ENCODE measurements at places on chromosomes 5 and 9.

DNA sequence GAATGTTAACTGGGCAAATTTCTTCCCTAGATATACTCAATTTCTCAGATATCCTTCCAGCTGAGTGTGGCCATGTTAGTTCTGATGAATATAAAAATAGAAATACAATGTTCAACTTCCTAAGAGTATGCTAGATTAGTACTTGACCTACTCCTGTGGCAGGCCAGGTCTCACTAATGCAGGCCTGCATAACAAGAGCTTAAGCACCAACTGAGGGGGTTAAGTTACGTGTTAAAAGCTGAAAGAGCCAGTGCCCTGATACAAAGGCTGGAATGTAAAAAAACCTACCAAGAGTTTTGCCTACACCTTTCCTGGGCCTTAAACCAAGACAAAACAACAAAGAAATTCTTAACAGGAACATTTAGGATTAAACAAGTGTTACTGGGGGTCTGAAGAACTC is 102.8 kb downstream of the MRPS30 start:
- no peak for DNase-seq

DNA sequence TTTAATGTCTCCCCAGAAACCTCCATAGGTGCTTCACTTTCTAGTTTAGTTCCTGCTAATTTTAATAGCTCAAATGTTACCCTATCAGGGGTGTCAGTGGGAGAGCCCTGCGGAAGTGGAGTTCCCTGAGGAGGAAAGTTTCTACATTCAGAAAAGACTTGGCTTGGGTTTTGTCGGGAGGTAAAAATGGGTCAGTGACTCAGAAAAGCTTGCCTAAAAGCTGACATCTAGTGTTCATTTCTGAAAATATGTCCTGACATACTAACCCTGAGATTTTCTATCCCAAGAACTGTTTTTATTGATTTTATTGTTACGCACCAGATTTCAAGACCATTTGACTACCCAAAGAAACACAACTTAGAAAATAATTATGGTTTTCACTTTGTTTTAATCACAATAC is 40.9 kb upstream of the GLDC start:
- peak; percentile 6 for DNase-seq

GRCh38 chr9:72954431-72955125 is 1.7 kb upstream of the ALDH1A1 start:
- DNase-seq: no peak

DNA sequence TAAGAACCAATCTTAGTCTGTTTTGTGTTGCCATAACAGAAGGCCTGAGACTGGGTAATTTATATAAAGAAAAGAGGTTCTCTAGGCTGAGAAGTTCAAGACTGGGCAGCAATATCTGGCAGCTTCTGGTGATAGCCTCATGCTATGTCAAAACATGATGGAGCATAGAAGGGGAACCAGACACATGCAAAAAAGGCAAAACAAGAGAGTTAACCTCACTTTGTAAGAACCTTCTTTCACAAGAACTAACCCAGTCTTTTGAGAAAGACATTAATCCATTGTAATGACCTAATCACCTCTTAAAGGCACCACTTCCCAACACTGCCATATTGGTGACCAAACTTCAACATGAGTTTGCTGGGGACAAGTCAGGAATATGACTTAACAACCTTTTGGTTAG is 37.3 kb downstream of the FSD1L start:
- DNase-seq: no peak

GRCh38 chr9:115301581-115301980 is 183.6 kb upstream of the TNC start:
- DNase-seq: no peak

DNA sequence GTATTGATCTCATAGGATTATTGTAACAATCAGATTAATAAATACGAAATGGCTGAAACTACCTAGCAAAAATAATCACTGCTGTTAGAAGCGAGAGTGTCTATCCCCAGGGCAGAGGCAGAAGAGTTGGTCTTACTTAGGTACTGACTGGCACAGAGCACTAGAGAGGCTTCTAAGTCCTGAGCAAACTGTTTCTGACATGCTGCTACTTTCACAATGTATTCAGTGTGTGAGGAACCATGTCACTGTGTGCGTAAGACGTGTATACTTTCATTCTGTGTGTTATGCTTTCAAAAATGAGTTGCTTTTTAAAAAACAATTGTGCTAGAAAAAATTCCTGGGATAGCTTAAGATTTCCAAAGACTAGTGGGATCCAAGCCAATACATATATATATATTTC is 5.5 kb upstream of the KLHL9 start:
- no peak for DNase-seq

Data from NCI-H226 (cell line).